ENCODE measurements at places on chromosomes 3 and 15.

DNA sequence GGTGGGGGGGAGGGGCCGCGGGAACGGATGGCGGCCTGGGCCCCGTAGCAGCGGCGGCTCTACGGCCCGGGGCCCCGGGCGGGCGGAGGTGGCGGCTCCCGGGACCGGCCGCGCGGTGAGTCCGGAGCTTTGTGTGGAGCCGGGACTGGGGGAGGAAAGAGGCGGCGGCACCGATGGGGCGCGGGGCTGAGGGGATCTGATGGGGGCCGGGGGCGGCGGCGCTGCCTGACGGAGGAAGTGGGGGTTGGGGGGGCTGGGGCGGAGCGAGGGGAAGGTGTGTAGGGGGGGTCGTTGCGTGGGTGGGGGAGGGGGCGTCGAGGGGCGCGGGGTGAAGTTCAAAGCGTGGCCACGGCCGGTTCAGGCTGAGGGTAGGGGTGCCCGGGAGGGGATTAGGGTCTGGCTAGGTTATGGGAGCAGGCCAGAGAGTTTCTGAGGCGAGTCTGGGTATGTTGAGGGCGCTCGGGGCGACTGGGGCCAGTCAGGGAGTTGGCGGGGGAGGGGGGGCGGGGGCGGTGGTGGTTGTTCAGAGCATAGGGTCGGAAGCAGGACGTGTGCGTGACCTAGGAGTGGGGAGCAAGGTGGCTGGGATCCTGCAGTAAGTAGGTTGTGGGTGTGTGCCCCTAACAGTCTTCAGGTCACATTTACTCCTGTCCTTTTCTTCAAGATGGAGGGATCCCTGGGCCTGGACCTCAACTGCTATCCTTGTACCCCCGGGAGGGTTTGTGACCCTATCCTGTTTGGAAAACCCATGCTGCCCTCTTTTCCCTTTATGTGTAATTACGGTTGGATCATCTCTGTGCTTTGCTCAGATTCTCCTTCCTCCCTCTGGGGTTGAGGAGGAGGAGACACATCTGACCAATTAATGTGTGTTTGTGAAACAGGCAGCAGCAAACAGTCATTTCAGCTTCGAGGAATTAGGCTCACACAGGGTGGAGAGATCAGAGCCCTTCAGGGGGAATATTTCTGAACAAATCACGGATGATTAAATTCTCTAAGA is 644 bp downstream of the ZNF609 start:
- peak; percentile 46 for DNase-seq

GRCh38 chr15:31848621-31849020 is 181.7 kb upstream of the CHRNA7 start:
- DNase-seq: no peak

GRCh38 chr15:50265620-50266019 is at the start of gene HDC:
TSS of gene HDC (minus strand) at chr15:50265726. CDS start at chr15:50265623, 103 bp downstream.
- DNase-seq: no peak

DNA sequence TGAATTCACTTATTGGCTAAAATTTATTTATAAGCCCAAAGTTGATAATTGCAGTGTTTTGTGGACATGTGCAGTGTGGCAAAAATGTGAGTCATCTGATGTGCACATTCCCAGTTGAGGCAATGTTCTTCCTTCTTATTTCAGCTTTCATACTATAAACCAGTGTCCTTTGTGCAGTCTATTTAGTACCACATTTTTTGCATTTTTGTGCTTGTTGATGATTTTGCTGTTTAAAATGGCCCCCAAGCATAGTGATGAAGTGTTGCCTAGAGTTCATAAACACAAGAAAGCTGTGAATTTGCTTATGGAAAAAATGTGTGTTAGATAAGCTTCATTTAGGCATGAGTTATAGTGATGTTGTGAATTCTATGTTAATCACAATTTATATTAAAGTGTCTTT is 19.4 kb upstream of the IL20RB start:
- no peak for DNase-seq

GRCh38 chr15:73424506-73424905 is 18.5 kb upstream of the REC114 start:
- no peak for DNase-seq

- DNase-seq: peak; percentile 40
These were observed 4.0 kb downstream of the MAP2K1 start for GRCh38 chr15:66390678-66391077.

DNA sequence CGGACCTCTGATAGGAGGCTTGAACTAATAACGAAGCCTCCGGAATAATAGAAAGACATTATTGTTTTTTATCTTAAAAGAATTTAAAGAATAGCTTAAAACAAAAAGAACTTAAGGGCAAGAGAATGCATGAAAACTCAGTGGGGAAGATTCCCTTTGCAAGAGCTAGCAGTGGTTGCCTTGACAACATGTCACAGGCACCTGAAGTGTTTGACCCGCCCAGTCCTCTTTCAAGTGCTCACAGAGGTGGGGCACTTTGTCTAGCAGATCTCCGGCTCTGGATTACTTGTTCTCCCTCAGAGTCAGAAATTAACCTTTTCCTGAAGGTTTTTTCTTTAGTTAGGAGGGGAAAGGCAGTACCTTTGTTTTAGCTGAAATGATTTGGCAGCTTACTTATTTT is 37.8 kb downstream of the LARS2 start:
- no peak for DNase-seq

DNA sequence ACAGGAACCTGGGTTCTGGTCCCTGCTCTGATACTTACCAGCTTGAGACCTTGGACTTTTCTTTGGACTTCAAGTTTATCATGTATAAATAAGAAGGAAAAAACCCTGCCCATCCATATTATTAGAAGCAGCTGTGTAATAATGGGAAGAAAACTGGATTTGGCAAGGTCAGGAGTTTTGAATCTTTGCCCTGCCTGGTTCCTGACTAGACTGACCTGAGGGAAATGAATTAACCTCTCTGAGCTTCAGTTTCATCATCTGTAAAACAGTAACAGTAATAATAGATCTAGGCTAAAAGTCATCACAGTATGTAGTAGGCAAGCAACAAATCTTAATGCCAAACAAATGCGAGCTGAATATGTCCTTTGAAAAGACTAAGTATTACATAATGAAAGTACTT is 68.8 kb downstream of the FSIP1 start:
- no peak for DNase-seq

DNA sequence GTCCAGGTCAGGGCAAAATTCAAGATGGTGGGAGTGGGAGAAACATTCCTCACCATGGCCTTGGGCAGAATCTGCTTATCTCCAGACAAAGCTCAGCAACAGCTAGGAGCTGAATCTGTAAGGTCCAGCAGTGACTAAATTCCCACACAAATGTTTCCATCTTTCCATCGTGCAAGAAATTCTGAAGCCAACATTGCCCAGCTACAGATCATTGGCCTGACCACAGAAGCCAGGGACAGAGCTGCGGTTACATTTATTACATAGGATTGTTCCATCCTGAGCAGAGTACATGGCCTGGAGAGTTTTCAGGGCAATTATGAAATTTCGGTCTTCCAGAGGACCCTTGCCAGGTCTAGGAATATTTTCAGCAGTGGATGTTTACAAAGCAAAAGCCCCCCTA is 100.3 kb downstream of the LIPC start:
- DNase-seq: no peak

GRCh38 chr3:136802481-136802996 is 16.4 kb upstream of the SLC35G2 start:
- DNase-seq: no peak

DNA sequence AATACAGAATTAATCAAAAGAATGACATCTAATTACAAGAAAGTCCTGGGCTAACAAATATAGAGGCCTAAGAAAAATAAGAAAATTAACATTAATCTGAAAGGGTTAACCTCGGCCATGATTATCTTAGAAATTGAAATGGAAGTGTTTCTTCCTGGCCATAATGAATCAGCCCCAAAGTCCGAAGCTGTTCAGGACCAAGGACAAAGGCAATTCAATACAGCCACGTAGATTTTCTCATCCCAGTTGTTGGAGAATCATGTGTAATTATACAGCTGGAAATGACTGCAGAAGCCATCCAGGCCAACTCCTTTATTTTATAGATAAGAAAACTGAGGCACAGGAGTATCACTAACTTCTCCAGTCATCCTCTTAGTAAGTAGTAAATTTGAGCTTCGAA is 38.0 kb upstream of the GBE1 start:
- DNase-seq: no peak

DNA sequence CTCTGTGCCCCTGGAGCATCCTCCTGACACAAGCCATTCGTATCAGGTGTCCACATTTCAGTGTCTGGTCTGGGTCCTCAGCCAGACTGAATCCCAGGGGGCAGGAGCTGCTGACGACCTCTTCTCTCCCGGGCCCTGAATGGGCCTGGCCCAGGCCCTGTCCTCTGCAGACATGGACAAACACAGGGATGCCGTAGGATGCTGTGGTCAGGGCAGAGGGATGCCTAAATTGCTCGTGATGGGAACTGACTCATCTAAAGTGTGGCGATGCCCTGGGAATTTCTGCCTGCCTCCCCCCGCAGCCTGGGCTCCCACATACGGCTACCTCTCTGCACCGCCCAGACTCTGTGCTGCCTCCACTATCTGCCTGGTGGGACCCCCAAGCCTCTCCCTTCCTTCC is 58.5 kb upstream of the CTSH start:
- no peak for DNase-seq

DNA sequence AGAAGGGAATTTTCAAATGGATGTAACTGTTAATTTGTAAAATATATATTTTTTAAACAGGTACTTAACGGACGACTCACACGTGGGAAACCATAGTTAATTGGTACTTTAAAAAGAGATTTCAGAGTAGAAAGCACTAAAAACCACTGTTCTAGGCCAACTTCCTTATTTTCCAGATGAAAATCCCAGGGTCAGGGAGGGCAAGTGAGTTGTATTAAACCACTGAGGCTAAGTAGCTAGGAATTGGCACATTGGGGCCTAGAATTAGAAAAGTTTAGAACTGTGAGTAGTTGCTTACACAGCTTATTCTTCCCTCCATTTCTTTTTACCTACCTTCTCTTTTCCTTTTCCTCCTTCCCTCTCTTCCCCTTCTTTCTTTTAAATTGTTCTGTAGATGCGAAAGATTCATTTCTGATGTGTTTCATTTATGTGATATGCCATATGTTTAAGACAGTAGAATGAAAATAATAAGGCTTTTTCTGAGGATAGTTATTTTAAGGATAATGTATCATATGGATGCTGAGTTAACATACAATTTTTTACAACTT is 4.1 kb upstream of the UTS2B start:
- no peak for DNase-seq

DNA sequence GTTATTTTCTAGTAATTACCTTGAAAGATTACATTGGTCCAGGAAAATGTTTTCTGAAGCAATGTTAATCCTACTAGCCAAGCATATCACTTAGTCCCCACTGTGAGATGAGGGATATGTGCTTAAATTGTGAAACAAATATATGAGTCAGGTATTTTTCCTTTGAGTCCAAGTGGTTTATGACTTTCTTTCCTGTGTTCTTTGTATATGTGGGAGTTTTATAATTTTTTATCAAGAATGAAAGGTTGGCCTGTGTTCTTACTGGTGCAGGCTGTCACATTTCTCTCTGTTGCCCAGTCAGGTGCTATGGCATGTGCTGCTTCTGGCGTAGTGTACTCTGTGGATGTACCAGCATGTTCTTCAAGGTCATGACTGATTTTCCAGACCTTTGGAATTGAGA is 147.4 kb downstream of the CMSS1 start:
- DNase-seq: no peak

GRCh38 chr3:38541806-38542205 is 45.7 kb downstream of the EXOG start:
- no peak for DNase-seq

GRCh38 chr15:83030021-83030420 is 18.6 kb upstream of the C15orf40 start:
- no peak for DNase-seq

- DNase-seq: no peak
These were observed 708 bp downstream of the ESYT3 start for GRCh38 chr3:138434875-138435772.

GRCh38 chr15:41637086-41637485 is 23.1 kb upstream of the MGA start:
- DNase-seq: no peak

DNA sequence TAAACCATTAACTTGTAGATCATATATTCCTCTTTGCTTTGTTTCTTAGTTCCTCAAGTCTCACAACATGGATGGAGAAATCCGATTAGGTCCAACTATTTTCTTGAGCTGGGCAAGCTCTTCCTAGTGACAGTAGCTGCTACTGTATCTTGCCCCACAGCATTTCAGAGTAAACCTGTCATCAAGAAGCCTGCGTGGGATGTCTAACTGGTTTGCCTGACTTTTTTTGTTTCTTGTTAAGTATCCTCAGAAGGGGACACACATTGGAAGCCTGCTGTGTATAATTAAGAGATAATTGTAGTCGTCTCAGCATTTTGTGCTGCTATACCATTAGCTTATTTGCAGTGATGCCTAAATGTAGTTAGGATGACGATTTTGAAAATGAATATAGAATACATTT is 29.3 kb upstream of the STT3B start:
- DNase-seq: no peak

DNA sequence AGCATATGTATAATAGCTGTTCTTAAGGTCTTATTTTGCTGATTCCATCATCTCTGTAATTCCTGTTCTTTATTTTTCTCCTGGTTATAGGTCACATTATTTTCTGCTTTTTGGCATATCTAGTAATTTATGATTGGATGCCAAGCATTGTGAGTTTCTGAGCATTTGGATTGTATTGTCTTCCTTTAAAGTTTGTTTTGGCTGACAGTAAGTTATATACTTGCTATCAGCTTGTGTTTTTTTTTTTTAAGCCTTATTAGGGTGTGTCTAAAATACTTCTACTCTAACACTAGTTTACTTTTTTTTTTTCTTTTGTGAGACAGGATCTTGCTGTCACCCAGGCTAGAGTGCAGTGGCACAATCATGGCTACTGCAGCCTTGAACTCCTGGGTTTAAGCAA is 10.1 kb downstream of the MKRN2 start:
- no peak for DNase-seq

DNA sequence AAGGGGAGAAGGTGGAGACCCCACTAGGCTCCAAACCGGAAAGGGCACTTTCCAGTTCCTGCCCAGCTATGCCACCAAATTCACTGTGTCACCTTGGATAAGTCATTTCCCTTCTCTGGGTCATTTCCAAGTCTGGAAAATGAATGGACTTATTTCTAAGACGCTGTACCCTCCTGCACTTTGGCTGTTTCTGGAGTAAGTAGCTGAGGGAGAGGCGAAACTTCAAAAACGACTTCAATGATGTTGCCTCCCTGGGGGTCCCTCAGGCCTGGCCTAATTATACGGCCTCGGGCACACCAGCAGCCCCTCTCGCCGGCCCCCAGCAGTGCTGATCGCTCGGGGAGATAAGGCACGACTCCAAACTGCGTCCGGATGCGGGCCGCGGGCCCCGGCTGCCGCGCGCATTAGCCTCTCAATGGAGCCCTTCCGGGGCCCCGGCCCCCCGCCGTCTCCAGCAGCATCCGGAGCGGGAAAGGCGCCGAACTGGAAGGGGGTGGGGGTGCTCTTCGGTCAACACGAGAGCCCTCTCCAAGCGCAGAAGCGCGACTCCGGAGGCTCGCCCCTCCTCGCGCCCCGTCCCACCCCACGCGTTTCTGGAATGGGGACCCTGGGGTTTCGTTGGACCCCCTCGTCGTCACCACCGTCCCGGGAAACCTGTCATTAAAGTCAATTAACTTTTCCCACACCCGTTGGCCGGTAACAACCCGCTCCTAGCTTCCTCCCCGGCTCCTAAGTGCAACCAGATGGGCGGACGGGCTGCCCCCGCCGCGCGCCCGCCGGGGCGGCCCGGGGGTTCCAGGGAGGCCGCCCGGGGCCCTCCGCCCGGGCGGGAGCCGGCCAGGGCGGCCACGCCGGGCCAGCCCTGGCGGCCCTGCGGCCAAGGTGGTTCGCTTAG is 4.8 kb downstream of the HES1 start:
- no peak for DNase-seq

GRCh38 chr3:42690191-42690590 is 4.9 kb downstream of the KLHL40 start:
- DNase-seq: no peak

Data from CD4-positive, alpha-beta memory T cell (primary cell).